Upper lobe of right lung (tissue), 1 donor: ENCODE measurements at places on chromosomes 4 and X. TPM values are rescaled to one million over a fixed set of nuclear protein-coding genes. Genes with fewer than 3 reads are reported as not detected.

CRMP1 gene
- total RNA-seq, result 6.1 TPM

SLC39A8 gene
- 470 TPM for total RNA-seq

DNA sequence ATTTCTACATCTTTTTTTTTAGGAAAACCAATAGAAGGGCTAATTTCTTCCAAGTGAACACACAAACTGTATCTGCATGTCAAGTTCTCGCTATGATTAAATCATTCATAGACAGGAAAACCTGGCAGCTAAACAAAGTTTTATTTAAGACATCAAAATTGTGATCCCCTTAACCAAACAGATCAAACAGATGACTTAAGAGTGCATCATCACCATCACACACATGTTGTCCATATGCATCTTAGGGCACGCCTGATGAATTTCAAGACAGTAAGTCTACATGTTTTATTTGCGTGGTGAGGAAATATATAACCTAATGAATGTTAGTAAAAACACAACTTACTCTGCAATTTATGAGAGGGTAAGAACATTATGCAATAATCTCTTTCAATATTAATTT lies 317.0 kb upstream of the ANXA10 start:
- no peak for DNase-seq

DNA sequence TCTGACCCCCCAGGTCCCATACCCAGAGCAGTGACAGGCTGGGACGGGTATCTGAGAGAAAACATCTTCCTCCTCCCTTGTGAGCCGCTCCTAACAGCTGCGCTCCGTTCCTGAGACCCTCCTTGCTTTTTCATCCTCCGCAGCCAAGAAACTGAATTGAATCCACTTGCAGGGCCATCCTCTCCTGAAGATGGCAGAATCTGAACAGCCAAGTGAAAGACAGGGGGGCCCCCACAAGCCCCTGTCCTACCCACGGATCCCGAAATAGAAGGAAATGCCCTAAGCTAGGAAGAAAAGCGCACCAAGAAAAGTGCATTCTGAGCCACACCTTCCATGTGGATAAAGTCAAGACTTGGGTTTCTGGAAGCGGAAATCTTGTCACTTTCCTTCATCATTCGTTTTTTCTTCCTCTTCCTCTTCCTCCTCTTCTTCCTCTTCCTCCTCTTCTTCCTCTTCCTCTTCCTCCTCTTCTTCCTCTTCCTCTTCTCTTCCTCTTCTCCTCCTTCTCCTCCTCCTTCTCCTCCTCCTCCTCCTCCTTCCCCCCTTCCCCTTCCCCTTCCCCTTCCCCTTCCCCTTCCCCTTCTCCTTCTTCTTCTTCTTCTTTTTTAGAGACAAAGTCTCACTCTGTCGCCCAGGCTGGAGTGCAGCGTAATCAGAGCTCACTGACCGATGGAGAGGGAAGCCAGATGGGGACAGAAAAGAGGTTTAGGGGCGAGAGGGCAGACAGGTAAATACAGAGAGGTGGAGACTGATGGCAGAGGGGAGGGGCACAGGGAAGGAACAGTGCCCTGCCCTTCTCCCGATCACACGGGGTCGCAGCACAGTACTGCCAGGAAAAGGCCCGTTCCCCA lies 86.0 kb upstream of the WWC2 start:
- DNase-seq, result no peak

- peak; percentile 40 for DNase-seq
Observed at GRCh38 chr4:3614731-3614980, 82.4 kb upstream of the LRPAP1 start.

BMX gene
- total RNA-seq, result 3.6 TPM

DNA sequence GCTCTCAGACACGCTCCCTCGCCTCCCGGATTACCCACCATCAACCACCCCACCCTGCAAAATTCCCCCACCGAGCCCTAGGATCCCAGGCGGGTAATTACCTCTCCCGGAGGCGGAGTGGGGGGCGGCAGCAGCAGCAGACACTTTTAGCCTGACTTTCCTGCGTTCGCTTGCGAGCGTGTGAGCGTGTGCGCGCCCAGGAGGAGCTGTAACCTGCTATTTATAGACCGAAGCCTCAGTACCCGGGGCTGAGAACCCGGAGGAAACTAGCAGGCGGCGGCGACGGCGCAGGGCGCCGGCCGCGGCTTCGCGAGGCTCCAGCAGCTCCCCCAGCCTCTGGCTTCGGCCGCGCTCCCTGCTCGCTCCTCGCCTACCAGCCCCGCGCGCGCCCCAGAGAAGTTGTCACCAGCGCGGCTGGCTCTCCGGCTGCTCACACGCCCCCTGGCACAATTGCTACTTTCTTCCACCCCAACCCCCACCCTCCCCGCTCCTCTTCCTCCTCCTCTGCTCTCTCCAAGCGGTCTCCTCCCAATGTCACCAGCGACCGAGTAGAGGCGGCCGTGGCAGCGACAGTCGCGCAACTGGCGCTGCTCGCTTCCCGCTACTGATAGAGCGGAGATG lies at the start of gene INPP4B:
TSS of gene INPP4B (minus strand) at position 194 of the 621 bp plus-strand sequence.
- peak; percentile 69 for DNase-seq

CXCL6 gene
- not detected for total RNA-seq

DNA sequence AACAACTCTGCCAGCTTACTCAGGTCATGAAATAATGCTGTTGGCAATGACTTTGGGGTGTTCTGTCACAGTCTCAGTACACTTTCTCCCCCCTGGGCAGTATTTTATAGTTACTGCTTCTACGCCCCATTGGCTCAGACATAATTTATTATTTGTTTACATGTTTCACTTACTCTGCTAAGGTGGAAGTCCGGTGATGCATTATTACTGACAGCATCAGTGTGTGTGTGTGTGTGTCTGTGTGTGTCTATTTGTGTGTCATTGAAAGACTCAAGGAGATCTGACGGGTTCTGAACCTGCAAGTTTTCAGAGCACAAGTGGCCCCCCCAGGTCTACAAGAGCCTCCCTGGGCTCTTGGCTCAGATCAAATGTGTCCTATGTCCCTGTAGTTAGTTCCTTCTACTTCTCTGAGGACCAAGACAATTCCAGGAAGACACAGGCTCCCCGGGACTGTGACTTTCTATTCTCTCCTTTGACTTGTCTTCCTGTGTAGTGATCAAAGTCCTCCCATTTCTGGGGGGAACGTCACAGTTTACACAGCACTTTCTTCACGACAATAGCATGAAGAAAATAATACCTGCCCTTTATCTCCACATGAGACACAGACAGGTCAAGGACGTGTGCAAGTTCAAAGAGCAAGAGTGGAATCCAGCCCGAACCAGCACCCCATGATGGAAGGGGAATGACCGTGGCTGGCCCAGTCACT lies 283.7 kb upstream of the GATB start:
- DNase-seq, result no peak

IL13RA2 gene
- total RNA-seq, result not detected

VSIG1 gene
- total RNA-seq, result 1.1 TPM

HSFX3 gene
- total RNA-seq, result not detected

BEX2 gene
- 16.9 TPM for total RNA-seq

TCEAL7 gene
- total RNA-seq, result 2.6 TPM

DNA sequence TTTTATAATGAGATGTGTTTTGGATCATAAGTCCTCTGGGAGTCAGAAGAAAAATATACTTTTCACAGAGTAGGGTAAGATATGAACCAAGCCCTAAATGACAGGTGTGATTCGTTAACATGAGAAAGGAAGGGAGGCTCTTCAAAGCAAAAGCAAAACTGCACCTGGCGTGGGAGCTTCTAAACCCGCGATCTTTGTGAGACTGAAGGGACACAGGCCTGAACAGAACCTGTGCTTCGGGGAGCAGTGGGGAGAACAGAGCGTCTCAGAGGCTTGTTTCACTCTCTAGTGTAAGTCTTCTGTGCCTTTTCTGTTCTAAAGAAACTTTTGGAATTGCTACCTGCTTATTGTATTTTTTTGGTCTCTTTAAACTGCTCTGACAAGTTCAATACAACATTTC lies 30.2 kb upstream of the CYP4V2 start:
- DNase-seq, result no peak

MAGEB2 gene
- not detected for total RNA-seq

MGAT4D gene
- not detected for total RNA-seq

- DNase-seq, result no peak
Observed at GRCh38 chr4:107094332-107094731, 58.2 kb upstream of the DKK2 start.

DNA sequence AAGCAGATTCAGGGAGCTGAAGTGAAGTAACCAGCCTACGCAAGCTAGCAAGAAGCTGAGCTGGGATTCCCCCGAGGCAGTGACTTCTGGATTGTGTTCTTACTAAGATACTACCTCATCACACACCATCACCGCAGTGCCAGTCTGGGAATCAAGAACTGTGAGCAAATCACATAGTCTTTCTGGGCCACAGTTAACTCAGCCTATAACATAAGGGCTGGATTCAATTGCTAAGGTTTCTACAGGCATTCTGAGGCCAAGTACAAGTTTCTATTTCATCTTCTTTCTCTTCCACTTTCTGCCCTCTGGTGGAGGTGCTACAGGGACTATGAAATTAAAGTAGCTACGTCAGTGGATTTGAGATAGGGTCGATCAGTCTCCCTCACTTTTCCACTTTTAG lies 1.4 kb upstream of the CORIN start:
- no peak for DNase-seq

GNPDA2 gene
- total RNA-seq, result 11.3 TPM

DNA sequence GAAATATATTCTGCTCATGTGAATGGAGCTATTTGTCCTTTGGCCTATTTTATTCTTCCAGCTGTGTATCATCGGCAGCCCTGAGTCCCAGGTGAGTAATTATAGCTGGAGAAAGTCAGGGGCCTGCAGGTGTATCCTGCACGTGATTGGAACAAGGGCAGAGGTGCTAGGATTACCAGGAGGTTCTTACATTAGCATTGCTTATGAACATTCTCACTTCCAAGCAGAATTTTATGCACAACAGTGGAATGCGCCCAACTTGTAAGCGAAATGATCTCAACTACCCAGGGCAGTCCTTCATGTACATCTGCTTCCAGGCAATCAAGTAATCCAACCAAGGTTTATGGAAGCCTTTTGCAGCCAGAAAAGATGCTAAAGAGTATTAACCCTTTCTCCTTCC lies 68.9 kb upstream of the NRK start:
- DNase-seq, result no peak

ANK2 gene
- total RNA-seq, result 12.0 TPM

- no peak for DNase-seq
Observed at GRCh38 chr4:110823251-110823650, 200.4 kb upstream of the PITX2 start.

DNA sequence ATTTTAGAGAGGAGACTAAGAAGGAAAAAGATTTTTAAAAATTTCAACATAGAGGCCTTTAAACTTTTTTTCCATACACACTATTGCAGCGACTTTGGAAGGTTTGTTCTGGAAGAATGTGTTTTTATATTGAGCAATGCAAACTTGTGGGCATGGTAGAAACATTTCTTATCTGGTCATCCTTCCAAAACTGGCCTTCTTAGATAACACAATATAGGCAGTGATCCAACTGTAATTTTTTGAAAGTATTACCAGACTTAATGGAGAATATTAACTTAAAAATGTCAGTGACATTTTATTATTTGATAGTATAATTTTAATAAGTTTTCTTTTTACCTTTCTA lies 25.6 kb downstream of the FHDC1 start:
- DNase-seq, result no peak

TET2 gene
- total RNA-seq, result 30.0 TPM

PAGE2 gene
- not detected for total RNA-seq

HPSE gene
- 5.6 TPM for total RNA-seq

GRCh38 chrX:118347131-118347530 lies 1.2 kb downstream of the WDR44 start:
- DNase-seq, result no peak

GRCh38 chr4:8370835-8371595 lies 69.5 kb downstream of the ACOX3 start:
- DNase-seq, result peak; percentile 38

RPL39 gene
- 1,275 TPM for total RNA-seq

DNA sequence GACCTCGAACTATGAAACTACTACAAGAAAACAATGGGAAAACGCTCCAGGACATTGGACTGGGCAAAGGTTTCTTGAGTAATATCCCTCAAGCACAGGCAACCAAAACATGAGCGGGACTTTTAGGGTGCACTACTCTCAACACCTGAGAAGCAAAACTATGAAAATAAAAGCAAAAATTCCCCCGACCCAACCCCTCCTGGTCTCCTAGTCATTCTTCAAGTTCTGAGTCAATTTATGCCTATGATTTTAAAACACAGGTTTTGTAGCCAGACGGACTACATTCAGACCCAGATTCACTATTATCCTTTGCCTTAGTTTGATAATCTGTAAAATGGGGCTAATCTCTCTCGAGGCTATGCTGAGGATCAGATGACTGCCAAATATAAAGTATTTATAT lies 97.0 kb downstream of the SOWAHB start:
- no peak for DNase-seq

UCHL1 gene
- total RNA-seq, result 7.2 TPM

DNA sequence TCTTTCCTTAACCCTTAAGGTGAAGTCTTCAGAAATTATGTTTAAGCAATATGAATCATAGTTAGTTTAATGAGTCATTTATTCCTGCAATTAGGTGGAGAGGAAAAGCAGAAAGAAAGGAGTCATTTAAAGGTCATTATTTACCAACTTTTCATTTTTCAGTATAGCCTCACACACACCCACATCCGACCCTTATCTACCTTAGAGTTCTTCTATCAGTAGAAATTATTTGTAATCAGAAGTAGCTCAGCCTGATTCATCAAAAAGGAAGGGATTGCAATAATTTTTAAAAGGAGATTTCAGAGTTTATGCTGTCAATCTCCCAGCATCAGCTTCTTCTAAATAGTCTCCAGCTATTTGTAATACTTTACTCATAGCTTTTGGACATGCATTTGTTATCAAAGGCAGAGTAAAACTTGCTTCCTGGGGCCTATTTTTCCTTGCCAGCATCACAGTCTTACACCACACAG lies 5.9 kb downstream of the ANXA10 start:
- DNase-seq, result no peak

DNA sequence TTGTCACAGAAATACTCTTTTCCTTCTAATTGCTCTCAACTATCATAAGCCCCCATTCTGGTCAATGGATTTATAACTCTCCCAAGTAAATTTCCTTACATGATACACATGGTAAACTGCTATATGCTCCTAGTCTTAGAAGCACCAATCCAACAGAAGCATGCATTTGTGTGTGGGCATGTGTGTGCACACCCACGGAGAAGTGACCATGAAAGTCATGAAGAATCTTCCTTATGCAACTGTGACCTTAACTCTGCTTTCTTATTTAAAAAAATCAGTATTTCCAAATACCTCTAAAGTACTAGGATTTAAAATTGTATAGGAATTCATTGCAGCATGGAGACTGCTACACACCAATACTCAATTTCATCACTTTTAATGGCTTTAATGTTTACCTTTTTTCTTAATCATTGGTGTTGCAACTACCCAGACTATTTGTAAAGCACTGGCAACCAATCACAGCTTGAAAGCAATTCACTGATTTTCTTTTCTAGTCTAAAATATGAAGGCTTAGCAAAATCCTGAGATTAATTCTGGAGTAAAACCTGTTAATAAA lies 47.6 kb downstream of the MAML3 start:
- no peak for DNase-seq

- no peak for DNase-seq
Observed at GRCh38 chrX:152989292-152989658, 4.6 kb downstream of the PNMA5 start.

- DNase-seq, result no peak
Observed at GRCh38 chr4:153137159-153137558, 67.1 kb upstream of the TRIM2 start.

SPANXN4 gene
- not detected for total RNA-seq

- DNase-seq, result no peak
Observed at GRCh38 chrX:48971249-48972219, at the start of gene KCND1. TSS of gene KCND1 (minus strand) at chrX:48971844. CDS start at chrX:48970271, 1,573 bp downstream.

ADH4 gene
- 0.38 TPM for total RNA-seq
